ENCODE measurements at places on chromosomes 7 and 10. TPM values are rescaled to one million over a fixed set of nuclear protein-coding genes. Genes with fewer than 3 reads are reported as not detected.

The DOCK4 gene
- total RNA-seq = 170 TPM

The ELFN1 gene
- 0.65 TPM for total RNA-seq

The HOXA7 gene
- total RNA-seq = 5.6 TPM

The RASSF4 gene
- total RNA-seq = 10.8 TPM

The HOXA9 gene
- 18.2 TPM for total RNA-seq

The BTBD16 gene
- total RNA-seq = not detected

The SLC18A3 gene
- total RNA-seq = not detected

The GET4 gene
- total RNA-seq = 34.9 TPM

The ECHS1 gene
- 83.0 TPM for total RNA-seq

The OR2A12 gene
- total RNA-seq = not detected

The ACHE gene
- total RNA-seq = 1.1 TPM

The PTF1A gene
- not detected for total RNA-seq

The CLRN3 gene
- not detected for total RNA-seq

The SHTN1 gene
- 8.5 TPM for total RNA-seq

The SLC18A2 gene
- total RNA-seq = not detected

The VWDE gene
- not detected for total RNA-seq

The PNLIPRP2 gene
- total RNA-seq = not detected

The COL17A1 gene
- total RNA-seq = 2.3 TPM

The CREB5 gene
- total RNA-seq = 5.9 TPM

The NEUROD6 gene
- total RNA-seq = not detected

The C7orf33 gene
- not detected for total RNA-seq

The PUS7 gene
- total RNA-seq = 51.3 TPM

All from vein endothelial cell (primary cell).